ENCODE measurements at places on chromosomes 13 and 19.

- no peak for DNase-seq
Observed at GRCh38 chr19:45524575-45525129, 17.4 kb downstream of the VASP start.

DNA sequence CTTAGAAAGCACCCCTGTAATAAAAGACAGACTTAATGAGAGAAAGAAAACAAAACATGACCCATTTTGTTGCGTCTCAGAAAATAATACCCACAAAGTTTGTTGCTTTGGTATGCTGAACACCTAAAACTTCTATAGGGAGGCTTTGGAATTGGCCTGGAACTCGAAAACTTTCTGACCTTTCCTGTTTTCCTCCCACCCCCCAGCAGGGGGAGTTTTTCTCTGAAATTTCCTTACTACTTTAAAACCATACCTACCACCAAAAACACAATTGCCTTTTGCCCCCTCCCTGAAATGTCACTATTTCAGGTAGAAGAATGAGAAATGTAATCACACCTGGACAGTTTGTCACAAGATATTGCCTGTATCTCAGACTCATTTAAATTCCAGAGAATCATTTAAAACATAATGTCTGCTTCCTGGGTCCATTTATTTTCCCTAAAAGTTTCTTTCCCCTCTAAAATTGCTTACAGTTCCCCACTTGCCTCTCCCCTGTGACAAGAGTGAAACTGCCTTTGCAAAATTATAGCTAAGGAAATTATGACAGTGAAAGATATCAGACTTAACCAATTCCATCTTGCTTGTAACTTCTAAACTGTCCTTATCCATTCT is 2700.2 kb downstream of the PCDH9 start:
- no peak for DNase-seq

- no peak for DNase-seq
Observed at GRCh38 chr13:22050951-22051563, 380.2 kb downstream of the FGF9 start.

GRCh38 chr19:54211235-54211634 is 10.6 kb downstream of the RPS9 start:
- DNase-seq = no peak
